HCEC 1CT (cell line): ENCODE measurements at places on chromosomes 16 and 17.

GRCh38 chr17:11719856-11720255, 121.6 kb downstream of the DNAH9 start:
- no peak for DNase-seq

- no peak for DNase-seq
Observed at GRCh38 chr17:48814504-48814903, 2.5 kb downstream of the TTLL6 start.

GRCh38 chr16:82368041-82368440, 198.0 kb upstream of the MPHOSPH6 start:
- peak; percentile 29 for DNase-seq

DNA sequence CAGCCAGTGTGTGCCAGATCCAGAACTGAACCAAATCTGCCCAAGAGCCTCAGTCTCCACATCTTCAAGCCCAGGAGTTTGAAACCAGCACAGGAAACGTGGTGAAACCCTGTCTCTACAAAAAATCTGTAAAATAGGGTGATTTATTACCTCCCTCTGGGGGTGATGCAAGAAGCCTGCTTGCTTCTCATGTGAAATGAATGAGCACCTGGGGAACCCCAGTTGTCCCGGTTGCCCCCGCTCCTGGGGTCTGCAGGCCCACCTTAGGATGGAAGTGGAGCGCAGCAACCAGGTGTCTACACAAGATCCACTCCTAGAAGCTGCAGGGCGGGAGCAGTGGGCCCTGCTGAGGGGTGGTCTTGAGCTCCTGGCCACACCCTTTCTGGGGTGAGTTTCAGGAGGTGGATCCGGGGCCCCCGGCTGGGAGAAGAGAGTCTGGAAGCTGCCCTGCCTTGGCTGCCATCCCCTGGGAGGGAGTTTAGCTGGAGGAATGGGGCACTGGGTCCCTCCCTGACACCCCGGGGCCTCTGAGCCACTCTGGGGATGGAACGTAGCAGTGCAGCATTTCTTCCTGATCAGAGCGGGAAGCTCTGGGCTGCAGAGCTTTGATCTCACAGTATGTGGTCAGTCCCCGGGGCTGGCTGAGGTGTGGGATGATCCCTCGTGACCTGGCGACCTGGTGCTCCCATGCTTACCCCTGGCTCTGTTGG, 117.8 kb downstream of the RAB11FIP4 start:
- DNase-seq: no peak

- peak; percentile 58 for DNase-seq
Observed at GRCh38 chr16:66569131-66569530, 2.9 kb downstream of the CMTM1 start.

DNA sequence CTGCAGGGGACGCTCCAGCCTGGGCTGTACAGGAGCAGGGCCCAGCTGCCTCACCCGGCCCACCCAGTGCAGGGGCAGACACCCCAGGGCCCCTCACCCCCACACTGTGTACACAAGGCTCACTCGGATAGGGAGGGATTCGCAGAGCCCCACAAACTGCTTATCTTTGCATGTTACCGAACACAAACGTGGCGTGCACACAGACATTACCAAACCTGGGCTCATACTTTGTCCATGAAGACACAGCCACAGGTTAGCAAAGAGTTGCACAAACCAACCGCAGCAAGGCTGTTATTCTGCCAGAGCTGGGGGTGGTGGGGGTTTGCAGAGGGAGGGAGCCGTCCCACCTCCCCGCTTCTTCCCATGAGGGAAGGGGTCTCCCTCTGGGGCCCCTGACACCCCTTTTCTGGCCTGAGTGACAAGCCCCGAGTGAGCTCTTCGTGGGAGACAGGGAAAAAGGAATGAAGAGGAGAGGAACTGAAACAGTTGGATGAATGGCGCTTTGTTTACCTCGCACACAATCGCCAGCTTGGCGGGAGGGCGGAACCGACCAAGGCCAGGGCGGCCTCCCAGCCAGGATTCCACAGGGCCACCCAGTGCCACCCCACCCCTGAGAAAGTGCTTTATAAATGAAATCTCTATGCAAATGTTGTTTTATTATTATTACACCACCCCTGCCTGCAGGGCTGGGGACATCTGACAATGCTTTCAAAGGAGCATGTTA, 434 bp upstream of the CPSF4L start:
- no peak for DNase-seq

- no peak for DNase-seq
Observed at GRCh38 chr17:3972281-3972731, 8.1 kb upstream of the ATP2A3 start.

DNA sequence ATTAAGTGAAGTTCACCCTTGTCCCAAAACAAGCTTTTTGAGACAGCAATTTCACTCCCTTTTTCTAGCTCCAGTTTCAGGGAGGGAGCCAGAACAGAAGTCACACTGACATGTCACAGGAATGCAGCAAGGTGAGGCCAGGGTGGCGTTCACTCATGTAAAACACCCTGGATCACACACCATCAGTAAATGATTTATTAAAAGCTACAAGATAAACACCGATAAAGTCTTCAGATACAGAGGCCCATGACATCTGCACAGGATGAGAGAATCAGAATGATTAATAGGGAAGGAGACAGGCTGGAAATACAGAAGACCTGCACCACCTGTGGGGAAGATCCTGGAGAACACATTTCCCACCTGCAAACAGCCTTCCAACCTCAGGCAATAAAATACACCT, 77.5 kb upstream of the DYNLRB2 start:
- no peak for DNase-seq

- DNase-seq: no peak
Observed at GRCh38 chr16:23950291-23950894, 114.6 kb downstream of the PRKCB start.

GRCh38 chr17:61219460-61219859, 180.2 kb upstream of the TBX2 start:
- peak; percentile 57 for DNase-seq

- DNase-seq: no peak
Observed at GRCh38 chr16:17278988-17279387, 191.8 kb downstream of the XYLT1 start.

DNA sequence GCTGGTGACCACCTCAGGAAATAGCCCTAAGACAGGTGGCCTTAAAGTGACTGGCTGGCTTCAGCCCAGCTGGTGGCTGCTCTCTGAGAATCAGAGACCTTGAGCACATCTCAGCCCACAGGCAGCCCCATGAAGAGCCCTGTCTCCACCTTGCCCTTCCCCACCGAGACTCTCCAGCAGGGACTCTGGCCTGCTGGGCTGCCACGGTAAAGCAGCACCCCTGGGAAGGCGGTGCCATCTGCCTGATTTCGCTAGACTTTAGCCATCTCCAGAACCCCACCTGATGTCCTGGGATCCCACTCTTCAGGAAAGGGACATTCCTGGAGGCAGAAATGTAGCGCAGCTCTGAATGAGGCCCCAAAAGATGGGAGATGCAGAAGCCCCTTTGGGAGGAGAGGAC, 45.2 kb upstream of the LGALS9 start:
- DNase-seq: no peak

DNA sequence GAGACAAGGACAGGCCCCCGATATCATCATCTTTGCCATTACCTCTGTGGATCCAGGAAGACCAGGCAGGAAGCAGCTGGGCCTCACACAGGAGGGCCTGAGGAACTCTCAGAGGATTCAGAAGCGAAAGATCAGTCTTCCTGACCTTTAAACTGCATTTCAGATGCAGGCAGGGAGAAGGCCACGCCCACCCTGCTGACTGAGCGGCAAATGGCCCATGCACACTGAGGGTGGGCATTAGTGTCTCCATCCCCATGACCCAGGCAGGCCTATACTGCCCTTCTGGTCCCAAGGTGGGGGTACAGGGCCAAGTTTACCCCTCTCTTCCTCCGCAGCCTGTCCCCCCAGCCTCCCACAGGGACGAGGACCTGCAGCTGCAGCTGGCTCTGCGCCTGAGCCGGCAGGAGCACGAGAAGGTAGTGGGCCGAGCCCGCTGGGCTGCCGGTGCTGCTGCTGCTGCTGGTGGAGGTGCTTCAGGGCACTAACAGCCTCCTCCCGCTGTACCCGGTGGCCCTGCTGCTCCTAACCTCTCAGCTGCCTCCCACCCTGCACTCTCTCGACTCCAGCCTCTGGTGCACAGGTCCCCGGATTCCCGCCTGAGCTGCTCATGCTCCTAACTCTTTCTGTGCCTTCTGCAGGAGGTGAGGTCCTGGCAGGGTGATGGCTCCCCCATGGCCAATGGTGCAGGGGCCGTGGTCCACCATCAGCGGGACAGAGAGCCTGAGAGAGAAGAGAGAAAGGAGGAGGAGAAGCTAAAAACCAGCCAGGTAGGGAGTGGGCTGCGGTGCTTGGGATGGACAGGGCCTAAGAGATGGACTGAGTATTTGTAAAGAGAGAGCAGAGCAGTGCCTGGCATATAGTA, 6.2 kb downstream of the EPN3 start:
- no peak for DNase-seq

DNA sequence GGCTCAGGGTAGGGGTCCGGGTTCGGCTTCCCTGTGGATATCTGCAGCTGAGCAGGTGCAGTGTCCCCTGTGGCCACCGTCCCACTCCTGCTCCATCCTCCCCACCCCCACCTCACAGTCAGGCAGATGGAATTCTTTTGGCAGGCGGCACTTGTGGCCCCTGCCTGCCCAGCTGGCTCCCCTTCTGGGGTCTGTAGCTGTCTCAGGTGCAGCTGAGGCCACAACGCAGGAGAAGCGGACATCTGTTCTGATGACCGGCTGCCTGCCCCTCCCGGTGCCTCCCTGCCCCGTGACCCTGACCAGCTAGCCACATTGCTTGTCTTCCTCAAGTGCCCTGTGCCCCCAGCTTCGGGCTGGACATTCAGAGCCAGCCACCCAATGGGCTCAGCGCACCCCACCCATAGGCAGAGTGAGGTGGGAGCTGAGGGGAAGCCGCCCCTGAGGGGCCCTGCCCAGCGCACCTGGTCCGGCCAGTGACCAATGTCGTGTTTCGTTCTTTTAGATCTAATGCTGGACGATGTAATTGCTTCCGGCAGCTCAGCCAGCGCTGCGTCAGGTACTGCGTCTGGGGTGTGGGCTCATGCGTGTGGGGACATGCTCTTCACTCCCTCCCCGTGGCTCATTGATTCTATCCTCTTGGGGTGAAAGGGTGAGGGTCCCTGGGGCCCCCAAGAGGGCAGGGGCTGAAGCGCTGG, 25.2 kb upstream of the ABCC3 start:
- DNase-seq: no peak

- no peak for DNase-seq
Observed at GRCh38 chr17:80753685-80754345, 209.2 kb downstream of the RPTOR start.

DNA sequence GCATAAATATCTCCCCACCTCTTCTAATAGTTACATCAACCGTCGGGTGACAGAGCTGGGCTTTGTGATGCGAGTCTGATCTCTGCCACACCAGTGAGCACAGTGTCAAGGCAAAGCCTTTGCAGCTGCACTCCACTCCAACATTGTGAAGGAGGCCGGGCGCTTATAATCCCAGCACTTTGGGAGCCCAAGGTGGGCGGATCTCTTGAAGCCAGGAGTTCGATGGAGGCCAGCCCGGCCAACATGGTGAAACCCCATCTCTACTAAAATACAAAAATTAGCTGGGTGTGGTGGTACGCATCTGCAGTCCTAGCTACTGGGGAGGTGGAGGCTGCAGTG, 18.9 kb downstream of the CYB5D2 start:
- DNase-seq: no peak

DNA sequence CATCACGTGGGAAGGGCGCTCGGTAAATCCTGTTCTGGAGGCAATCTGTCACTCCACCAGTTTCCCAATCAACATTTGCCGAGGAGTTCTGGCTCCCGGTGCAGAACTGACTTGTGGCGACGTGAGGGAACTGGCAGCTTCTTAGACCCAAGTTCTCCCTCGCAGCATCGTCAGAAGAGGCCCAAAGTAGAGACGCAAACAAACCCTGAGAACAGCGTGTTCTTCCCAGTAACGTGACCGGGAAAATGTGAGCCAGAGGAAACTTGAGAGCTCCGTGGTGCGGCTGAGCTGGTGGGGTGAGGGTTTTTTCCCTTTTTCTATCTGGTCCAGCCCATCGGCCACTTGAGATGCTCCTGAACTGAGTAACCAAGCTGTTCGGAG, 158.9 kb upstream of the CACNG5 start:
- no peak for DNase-seq

- DNase-seq: peak; percentile 99
Observed at GRCh38 chr17:1060991-1061390, 64.1 kb downstream of the TIMM22 start.

- no peak for DNase-seq
Observed at GRCh38 chr16:56363781-56364565, 61.4 kb downstream of the AMFR start.

- DNase-seq: no peak
Observed at GRCh38 chr17:50192618-50193291, 8.7 kb downstream of the COL1A1 start.

- peak; percentile 87 for DNase-seq
Observed at GRCh38 chr17:70168977-70169708, at the start of gene KCNJ2. Gene KCNJ2, plus strand, starts transcription at chr17:70169532. Its CDS starts 5,508 bp downstream, at chr17:70175040.
